ENCODE measurements at places on chromosomes 4 and X. TPM values are rescaled to one million over a fixed set of nuclear protein-coding genes. Genes with fewer than 3 reads are reported as not detected.

Gene ENPEP
- 27.3 TPM for total RNA-seq

Gene H2BW2
- total RNA-seq, result not detected

Gene RTL3
- total RNA-seq, result not detected

DNA sequence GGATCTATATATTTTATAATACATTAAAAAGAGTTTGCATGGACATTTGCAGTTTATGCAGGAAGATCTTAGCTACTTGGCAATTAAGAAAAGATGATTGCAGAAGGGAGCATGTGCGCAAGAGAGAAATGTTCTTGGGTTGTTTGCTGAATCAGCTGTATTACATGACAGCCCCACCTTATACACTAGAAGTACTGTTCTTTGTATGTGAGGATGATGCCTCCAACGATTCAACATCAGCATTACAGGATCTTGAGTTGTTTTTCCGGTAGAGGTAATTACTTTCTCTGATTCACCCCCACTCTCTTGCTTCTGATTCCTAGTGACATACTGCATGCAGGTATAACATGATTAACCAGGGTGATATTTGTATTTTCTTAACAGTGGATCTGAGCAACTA is 140.8 kb downstream of the PCDH7 start:
- no peaks in the 10 kb centered on the region for H3K4me1 ChIP-seq
- H3K27me3 ChIP-seq, result no peaks in the 10 kb centered on the region
- H3K36me3 ChIP-seq, result no peaks in the 10 kb centered on the region
- no peak overlapping the region for H3K4me3 ChIP-seq
- H3K27ac ChIP-seq, result no peak overlapping the region

- H3K27ac ChIP-seq, result no peak overlapping the region
- DNase-seq, result no peak
Observed at GRCh38 chrX:149845385-149845784, 35.6 kb upstream of the MAGEA8 start.

- peak; percentile 28 for DNase-seq
- no peak overlapping the region for H3K4me3 ChIP-seq
- H3K4me1 ChIP-seq, result no peaks in the 10 kb centered on the region
- H3K27me3 ChIP-seq, result no peaks in the 10 kb centered on the region
- no peaks in the 10 kb centered on the region for H3K36me3 ChIP-seq
- no peak overlapping the region for H3K27ac ChIP-seq
Observed at GRCh38 chrX:47112316-47112954, 32.1 kb downstream of the NDUFB11 start.

DNA sequence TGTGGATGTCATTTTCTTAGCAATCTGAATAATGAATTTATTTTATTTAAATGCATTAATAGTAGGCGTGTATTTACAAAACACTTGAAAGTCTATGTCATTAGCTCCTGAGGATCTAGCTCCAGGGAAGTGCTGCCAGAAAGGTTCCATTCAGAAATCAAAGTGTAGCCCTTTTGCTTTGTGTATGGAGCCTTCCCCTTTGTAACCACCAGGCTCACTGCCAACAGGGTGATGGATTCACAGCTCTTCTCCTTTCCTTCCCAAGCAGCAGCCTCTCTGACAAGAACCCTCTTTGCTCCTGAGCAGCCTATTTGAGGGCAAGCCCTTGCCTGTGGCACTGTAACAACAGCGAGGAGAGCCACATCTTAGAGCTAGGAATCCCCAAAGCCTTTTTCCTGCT is 286.0 kb upstream of the RASGEF1B start:
- no peaks in the 10 kb centered on the region for H3K36me3 ChIP-seq
- no peaks in the 10 kb centered on the region for H3K27me3 ChIP-seq
- H3K27ac ChIP-seq, result no peak overlapping the region
- no peaks in the 10 kb centered on the region for H3K4me1 ChIP-seq

DNA sequence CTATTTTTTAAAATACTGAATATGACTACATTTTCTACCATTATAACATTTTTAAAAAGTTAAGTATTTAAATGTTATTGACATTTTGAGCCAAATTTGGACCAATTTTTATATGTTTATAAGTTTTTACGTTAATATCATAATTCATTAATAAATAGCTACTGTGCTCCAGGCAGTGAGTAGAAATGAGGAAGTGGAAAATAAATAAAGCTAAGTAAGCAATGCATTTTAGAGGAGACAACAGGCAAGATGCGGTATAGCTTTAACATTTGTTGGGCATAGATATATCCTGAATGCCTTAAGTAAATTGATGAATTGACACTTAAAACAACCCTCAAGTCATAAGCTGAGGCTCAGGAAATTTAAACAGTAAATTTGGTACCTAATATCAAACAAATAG is 474.8 kb downstream of the PCDH10 start:
- DNase-seq, result no peak
- H3K27ac ChIP-seq, result no peak overlapping the region
- no peaks in the 10 kb centered on the region for H3K36me3 ChIP-seq
- H3K4me1 ChIP-seq, result no peaks in the 10 kb centered on the region
- H3K27me3 ChIP-seq, result no peaks in the 10 kb centered on the region

GRCh38 chr4:71878376-71878775 is 94.5 kb upstream of the GC start:
- no peaks in the 10 kb centered on the region for H3K4me1 ChIP-seq
- DNase-seq, result no peak
- H3K36me3 ChIP-seq, result no peaks in the 10 kb centered on the region

GRCh38 chr4:156686120-156686519 is 285.5 kb downstream of the PDGFC start:
- H3K36me3 ChIP-seq, result no peaks in the 10 kb centered on the region
- H3K27me3 ChIP-seq, result no peaks in the 10 kb centered on the region
- H3K4me1 ChIP-seq, result no peaks in the 10 kb centered on the region
- no peak overlapping the region for H3K4me3 ChIP-seq
- DNase-seq, result no peak

GRCh38 chr4:124429746-124430250 is 282.7 kb downstream of the ANKRD50 start:
- H3K4me1 ChIP-seq, result peaks cover 14% of the 10 kb centered on the region
- H3K36me3 ChIP-seq, result no peaks in the 10 kb centered on the region
- no peaks in the 10 kb centered on the region for H3K27me3 ChIP-seq
- no peak overlapping the region for H3K27ac ChIP-seq
- no peak for DNase-seq
- no peak overlapping the region for H3K4me3 ChIP-seq
